ENCODE measurements at places on chromosomes 2 and 18. TPM values are rescaled to one million over a fixed set of nuclear protein-coding genes. Genes with fewer than 3 reads are reported as not detected.

The HOXD8 gene
- 11.6 TPM for total RNA-seq

The ICOS gene
- not detected for total RNA-seq

The TMEFF2 gene
- 15.2 TPM for total RNA-seq

The RAB11FIP5 gene
- total RNA-seq = 52.2 TPM

The IL18R1 gene
- total RNA-seq = not detected

The SERPINB13 gene
- not detected for total RNA-seq

The CXCR1 gene
- not detected for total RNA-seq

The UPP2 gene
- total RNA-seq = not detected

The COL3A1 gene
- total RNA-seq = 563 TPM

The TMEM198 gene
- 1.4 TPM for total RNA-seq

The TSPYL6 gene
- total RNA-seq = not detected

The PLA2R1 gene
- total RNA-seq = 2.5 TPM

The C2orf66 gene
- 0.26 TPM for total RNA-seq

The IL37 gene
- total RNA-seq = not detected

The PLCD4 gene
- 6.9 TPM for total RNA-seq

The TPGS2 gene
- total RNA-seq = 285 TPM

The ASXL3 gene
- total RNA-seq = not detected

Data from A172 (cell line).